ENCODE measurements at places on chromosomes 1 and 21.
A peak's percentile ranks its signal among the peaks of the same experiment; 100 is the strongest.

- no peak for DNase-seq
These were observed 105.3 kb downstream of the BCAR3 start for GRCh38 chr1:93576346-93576745.

DNA sequence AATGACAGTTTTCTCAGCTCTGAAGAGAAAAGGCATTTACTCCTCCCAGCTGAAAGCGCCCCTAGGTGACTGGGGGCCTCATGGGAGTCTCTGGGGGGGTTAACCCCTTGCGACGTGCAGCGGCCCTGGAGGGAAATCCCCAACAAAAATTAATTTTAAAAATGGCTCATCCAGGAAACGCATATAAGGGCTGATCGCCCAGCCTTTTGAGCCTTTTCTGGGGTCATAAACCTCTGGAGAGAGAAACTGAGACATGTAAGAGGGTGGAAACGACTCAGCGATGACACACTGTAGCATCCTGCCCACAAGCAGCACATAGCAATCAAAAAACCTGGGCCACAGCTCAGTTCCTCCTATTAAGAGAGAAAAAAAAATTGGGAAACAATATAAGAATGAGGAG lies 20.4 kb upstream of the HPDL start:
- no peak for DNase-seq

GRCh38 chr1:42943166-42943565 lies 15.5 kb downstream of the SLC2A1 start:
- no peak for DNase-seq

- DNase-seq = no peak
These were observed 53.5 kb upstream of the TRAPPC10 start for GRCh38 chr21:43958364-43959158.

- DNase-seq = no peak
These were observed 7.7 kb downstream of the GLUL start for GRCh38 chr1:182383934-182384333.

DNA sequence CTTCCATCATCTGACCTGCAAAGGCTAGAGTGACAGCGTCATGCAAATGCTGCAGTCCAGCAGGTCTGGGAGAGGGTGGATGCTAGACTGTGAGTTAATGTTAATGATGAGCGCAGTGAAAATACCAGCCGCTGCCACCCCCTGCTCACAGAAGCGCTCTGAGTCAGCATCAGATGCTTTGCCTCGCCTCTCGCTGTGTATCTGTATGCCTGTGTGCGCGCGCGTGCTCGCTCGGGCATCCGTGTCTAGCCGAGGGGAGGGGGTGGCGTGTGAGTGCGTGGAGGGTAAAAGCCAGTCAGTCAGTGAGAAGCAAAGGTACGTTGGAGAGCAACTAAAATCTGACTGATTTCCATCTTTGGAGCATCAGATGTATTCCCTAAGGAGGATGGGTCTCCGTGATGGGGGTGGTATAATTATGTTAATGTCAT lies 858.7 kb downstream of the USP25 start:
- peak; percentile 76 for DNase-seq

- DNase-seq = no peak
These were observed 12.2 kb downstream of the SLC35F3 start for GRCh38 chr1:233916706-233917105.

DNA sequence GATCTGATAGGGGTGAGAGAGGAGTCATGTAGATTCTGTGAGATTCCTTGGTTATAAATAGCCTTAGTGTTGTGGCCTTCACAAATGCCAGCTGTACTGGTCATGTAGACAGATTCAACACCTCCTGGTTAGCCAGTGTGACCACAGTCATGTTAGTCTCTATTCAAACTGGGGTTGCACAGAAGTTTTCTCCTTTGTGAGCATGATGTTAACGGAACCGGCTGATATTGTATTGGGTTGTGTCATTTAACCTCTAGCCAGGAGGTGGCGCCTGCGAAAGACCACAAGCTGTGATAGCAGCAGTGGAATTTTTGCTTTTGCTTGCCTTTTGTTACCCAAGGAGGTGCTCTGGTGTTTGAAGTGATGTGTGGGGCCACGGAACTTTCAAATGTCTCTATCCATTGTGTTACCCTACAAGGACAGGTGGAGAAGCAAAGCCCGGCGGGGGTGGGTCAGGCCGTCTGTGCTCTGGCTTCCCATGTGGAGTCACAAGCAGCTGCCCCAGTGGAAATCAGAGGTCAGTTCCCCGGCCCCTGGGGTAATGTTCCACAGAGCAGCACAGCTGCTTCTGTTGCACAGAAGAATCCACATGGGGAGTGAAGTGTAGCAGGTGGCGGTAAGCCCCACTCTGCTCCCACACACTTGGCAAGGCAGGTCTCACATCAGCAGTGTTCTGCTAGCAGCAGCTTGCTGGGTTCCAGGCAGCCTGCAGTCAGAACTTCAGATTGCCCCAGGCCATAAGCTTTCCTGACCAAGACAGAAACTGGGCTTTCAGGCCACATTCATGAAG lies 112.6 kb downstream of the ADAMTS1 start:
- DNase-seq = peak; percentile 54

DNA sequence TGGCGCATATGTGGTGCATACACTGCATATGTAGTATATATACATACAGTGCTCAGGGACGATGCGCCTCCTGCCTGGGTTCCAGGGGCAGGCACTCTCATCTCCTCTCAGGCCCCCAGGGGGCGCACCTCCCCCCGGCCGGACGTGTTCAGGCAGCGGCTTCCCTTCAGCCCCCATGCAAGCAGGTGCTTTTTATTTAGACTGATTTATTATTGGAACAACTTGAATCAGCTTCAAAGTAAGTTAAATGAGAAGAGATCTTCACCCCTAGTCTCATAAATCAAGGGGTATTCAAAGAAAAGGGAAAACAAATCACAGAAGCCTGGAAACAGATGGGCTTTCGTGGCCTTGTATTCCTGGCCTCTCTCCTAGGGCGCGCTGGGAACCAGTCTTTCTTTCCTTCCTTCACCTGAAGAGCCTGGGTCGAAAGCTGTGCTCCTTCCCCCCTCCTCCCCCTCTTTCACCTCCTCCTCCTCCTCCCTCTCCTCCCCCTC lies 64.6 kb downstream of the UBIAD1 start:
- DNase-seq = peak; percentile 40

GRCh38 chr1:178263341-178263740 lies 169.4 kb downstream of the RASAL2 start:
- DNase-seq = no peak

- no peak for DNase-seq
These were observed 93.9 kb downstream of the MATN1 start for GRCh38 chr1:30629501-30629900.

GRCh38 chr1:21742578-21742977 lies 40.4 kb downstream of the USP48 start:
- DNase-seq = no peak

- no peak for DNase-seq
These were observed 85.8 kb downstream of the GPR161 start for GRCh38 chr1:168050880-168051279.

DNA sequence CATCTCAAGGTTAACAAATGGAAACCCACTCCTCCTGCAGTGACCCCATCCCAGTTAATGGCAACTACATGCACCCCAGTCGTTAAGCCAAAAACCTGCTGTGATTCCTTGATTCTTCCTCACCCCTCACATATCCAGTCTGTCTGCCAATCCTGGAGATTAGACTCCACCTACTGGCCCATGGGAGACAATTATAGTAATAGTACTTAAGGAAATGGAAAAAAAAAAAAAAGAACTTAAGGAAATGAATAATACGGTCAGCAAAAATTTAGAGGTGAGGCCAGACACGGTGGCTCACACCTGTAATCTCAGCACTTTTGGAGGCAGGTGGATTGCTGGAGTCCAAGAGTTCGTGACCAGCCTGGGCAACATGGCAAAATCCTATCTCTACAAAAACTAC lies 7.0 kb downstream of the NOL9 start:
- no peak for DNase-seq

GRCh38 chr1:208351838-208352237 lies 107.7 kb upstream of the PLXNA2 start:
- DNase-seq = no peak

DNA sequence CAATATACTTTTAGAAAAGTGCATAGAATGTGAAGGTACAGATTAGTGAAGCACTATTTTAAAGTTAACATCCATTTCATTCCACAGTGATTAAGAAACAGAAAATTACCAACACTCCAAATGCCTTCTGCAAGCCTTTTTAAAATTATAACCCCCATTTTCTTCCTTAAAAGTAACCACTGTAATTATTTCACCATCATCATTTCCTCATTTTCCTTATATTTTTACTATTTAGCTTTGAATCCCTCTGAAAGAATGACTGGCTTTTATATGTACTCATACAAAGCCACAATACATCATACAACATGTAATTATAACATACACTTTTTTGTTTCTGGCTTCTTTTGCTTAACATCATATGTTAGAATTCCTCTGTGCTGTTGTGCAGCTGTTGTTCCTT lies 6.5 kb upstream of the NEGR1 start:
- no peak for DNase-seq

- no peak for DNase-seq
These were observed 77.5 kb downstream of the UCK2 start for GRCh38 chr1:165904948-165905347.

DNA sequence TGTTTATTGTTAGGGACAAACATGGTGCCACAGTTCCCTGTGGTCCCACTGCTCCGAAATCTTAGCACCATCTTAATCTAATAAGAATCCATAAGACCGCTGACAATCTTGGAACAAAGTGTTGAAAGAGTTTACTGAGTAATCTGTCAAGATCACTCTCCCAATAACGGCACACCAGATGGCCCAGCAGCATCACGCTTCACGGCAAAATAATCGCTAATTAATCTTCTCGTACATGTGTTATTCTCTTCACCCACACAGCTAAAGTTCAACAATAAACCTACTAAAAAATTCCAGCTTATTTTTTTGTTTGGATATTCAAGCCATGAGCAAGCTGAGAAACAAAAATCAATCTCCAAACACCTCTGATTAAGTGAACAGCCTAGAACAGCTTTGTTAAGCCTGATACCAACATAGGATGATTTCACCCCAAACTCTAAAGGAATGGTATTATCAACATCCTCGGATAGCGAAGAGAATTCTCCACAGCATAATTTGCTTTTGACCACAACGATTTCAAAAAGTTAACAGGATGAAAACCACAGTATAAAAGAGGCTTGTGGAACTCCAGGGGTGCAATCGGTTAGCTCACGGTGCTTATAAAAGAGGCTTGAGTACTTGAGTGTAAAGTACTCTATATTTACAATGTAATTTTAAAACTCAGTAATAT lies 329.9 kb upstream of the GREM2 start:
- no peak for DNase-seq

GRCh38 chr1:196437671-196438070 lies 170.6 kb downstream of the KCNT2 start:
- DNase-seq = no peak

GRCh38 chr1:70486676-70487458 lies 75.8 kb downstream of the CTH start:
- DNase-seq = peak; percentile 92

GRCh38 chr1:42240966-42241755 lies 76.6 kb upstream of the GUCA2A start:
- peak; percentile 7 for DNase-seq

DNA sequence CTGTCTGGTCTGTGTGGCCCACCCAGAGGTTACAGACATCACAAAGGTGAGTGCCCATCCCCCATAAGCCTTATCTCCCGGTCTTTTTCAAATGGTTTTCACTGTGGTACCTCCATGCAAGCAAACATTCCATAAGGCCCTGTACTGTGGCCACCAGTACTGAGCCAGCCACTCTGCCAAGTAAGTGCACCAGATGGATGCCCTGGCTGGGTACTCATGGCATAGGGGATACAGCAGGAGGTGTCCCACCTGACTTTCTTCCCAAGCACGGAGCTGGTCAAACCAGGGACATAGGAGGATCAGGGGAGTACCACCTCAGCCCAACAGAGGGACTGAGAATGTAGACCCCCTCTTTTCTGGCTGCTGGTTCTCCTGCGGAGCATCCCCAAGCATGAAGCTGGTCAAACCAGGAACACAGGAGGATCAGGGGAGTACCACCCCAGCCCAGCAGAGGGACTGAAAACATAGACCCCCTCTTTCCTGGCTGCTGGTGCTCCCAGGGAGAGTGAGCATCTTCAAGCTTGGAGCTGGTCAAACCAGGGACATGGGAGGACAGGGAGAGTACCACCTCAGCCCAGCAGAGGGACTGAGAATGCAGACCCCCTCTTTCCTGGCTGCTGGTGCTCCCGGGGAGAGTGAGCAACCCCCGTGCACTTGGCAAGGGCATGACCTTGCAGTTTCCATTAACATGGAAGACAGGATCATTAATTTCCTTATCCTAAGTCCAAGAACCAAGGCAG lies 81.8 kb upstream of the KLHDC7A start:
- no peak for DNase-seq

- no peak for DNase-seq
These were observed 20.2 kb upstream of the GPR137B start for GRCh38 chr1:236122176-236122575.

GRCh38 chr1:3308053-3308452 lies 146.4 kb upstream of the ARHGEF16 start:
- no peak for DNase-seq

- peak; percentile 45 for DNase-seq
These were observed 150.1 kb upstream of the FGGY start for GRCh38 chr1:59146651-59147358.

DNA sequence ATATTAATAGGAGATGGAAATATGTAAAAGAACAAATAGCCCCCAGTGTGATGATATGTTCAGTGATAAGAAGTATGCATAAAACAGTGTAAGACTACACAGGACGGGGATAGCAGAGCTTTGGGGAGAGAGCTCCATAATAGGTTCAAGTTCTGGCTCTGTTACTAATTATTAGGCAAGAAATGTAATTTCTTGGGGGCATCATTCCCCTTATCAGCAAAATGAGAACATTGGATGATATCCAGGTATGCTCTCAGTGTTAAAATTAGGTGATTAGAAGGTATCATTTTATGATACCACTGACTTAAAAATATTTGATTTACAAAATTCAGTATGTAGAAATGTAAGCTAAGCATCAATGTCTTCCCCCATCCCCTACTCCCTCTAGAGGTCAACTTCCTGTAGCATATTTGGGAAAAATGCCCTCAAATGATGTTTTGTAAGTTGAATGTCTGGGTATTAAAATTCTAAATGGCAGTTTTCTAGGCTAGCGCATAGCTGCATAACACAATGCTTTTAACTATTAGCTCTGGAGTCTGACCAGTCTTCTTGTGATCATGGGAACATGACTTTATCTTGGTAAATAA lies 585.7 kb upstream of the CAMK1G start:
- DNase-seq = peak; percentile 60

DNA sequence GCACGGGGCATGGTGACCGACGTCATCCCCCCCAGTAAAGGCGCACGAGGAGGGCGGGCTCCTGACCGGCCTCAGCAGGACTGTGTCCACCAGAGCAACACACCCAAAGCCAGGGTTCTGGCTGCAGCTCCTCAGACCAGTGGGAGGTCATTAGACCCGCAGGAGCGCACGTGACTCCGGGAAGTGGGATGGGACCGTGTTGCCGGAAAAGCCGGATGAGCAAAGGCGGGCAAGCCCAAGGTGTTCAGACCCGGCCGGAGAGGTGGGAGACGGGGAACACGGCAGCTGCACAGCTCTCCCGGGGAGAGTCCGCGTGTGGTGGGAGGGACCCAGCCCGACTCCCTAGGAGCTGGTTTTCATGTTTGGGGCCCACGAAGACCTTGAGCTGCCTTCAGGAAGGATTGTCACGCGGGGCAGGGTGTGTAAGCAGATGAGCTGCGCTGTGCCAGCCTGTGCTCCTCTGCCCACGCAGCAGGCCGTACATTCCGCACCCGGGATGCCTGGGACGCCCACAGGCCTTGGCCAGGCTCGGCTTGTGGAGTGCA lies 20.6 kb upstream of the TRAPPC10 start:
- DNase-seq = no peak

- DNase-seq = no peak
These were observed 270.4 kb upstream of the B3GALT2 start for GRCh38 chr1:193456811-193457280.

All from AG08395 (cell line).